Mesothelial cell of epicardium (in vitro differentiated cells): ENCODE measurements at places on chromosomes 7 and 10.

GRCh38 chr10:70354556-70354955 is 27.9 kb downstream of the LRRC20 start:
- no peak for DNase-seq

- no peak for DNase-seq
Measured at GRCh38 chr10:95125582-95125981, 56.3 kb upstream of the CYP2C8 start.

DNA sequence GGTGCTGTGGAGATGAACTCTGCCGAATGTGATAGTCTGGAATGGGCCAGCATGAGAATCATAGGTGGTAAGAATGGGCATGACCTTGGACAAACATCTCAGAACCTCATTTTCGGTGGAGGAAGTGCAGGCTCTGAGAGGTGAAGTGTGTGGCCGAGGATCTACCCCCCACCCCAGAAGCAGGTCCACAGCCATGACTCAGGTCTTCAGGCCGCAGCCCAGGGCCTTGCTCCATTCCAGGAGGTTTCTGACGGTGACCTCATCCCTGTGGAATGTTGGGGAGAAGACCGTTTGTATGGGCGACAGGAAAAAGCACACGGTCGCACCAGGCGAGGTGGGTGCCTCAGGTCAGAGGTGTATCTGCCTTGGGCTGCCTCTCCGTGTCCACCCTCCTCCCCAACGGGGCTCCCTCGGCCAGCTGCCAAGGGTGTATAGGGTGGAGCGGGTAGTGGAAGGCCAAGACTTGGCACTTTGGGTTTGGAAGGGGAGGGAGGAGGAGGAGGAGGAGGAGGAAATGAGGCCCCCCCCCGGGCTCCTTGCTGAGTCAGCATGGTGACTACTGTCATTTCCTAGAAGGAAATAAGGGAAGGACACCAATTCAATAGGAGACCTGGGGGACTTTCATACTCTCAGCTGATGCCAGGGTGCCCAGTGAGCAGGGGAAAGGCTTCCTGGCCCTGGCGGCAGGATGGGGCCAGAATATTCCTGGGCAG is 168.0 kb upstream of the RHEB start:
- DNase-seq: no peak

DNA sequence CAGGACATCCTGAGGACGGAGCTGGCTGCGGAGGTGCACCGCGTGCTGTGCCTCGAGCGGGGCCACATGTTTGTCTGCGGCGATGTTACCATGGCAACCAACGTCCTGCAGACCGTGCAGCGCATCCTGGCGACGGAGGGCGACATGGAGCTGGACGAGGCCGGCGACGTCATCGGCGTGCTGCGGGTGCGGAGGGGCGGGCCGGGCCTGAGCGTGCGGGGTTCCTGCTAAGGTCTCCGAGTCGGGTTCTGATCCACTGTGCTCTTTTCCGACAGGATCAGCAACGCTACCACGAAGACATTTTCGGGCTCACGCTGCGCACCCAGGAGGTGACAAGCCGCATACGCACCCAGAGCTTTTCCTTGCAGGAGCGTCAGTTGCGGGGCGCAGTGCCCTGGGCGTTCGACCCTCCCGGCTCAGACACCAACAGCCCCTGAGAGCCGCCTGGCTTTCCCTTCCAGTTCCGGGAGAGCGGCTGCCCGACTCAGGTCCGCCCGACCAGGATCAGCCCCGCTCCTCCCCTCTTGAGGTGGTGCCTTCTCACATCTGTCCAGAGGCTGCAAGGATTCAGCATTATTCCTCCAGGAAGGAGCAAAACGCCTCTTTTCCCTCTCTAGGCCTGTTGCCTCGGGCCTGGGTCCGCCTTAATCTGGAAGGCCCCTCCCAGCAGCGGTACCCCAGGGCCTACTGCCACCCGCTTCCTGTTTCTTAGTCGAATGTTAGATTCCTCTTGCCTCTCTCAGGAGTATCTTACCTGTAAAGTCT is 10.4 kb downstream of the ATG9B start:
- DNase-seq: no peak

- no peak for DNase-seq
Measured at GRCh38 chr10:132677473-132678227, 108.3 kb downstream of the NKX6-2 start.

- DNase-seq: no peak
Measured at GRCh38 chr7:85829817-85830432, 643.1 kb upstream of the SEMA3D start.

DNA sequence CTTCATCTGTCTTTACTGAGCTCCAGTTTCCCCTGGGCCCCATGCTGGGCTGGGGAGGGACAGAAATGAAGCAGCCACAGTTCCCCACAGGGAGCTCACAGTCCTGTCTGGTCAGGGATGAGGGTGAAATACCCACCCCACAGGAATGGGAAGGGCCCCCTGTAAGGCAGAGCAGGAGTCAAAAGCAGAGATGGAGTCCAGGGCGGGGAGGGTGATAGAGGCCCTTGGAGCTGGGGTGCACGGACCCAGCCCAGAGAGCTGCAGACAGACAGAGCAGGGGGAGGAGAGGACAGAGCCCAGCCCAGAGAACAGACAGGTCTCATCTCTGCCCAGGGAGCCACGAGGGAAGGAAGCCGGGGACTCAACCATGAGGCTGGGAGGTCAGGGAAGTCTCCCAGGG is 34.9 kb upstream of the ZNF488 start:
- DNase-seq: no peak

DNA sequence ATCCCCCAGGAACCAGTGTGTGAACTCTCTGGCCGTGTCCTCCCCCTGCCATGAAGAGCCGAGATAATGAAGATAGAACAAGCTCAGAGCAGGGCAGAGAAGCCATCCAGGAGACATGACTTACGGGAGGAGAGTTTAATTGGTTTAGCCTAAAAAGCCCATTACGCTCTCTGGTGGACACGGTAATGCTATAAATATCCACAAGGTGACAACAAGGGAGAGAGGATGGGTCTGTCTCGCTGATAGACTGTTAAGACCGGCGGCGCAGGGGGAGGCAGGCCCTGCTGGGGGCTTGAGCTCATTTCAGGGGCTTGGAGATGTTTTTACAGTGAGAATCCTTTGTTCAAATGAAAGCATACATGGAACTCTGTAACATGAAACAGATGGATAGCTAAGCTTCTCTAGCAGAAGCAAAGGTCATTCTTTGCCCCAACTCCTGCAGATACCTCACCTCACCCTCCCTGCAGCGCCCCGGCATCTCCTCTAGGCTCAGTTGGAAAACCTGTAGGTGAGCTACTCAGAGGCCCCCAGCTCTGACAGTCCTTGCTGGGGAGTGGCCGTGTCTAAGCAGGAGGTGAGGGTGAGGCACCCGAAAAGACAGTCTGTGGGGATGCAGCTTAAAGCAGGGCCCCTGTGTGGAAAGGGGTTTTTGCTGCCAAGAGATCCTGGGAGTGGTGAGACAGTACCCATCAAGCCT is 40.8 kb upstream of the LOXL4 start:
- no peak for DNase-seq

DNA sequence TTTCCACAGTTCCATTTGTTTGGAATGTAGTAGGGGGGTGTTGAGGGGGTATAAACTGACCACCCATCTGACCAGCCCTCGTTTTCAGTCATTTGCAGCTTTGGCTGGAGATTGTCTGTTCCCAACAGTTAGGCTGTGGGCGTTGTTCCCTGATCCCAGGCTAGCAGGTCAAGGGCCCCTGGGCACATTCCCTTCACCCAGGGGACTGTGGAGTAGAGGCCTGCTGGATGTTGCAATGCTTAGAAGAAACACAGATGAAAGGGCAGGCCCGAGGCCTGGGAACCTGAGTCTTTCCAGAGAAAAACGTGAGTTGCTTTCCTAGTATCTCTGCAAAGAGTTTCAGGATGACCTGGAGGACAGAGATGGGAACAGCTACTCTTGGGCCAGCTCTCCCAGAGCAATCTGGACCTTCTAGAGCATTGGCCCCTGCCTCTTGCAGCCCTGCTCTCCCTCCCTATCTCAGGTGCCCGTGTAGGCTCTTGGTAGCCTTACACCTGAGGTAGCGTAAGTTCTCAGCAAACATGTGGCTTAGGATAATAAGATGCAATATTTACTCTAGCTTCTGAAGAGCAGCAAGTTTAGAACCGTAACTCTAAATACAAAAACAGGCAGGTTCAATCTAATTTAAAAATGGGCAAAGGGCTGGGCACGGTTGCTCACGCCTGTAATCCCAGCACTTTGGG is 99.4 kb upstream of the EFCAB10 start:
- DNase-seq: no peak

GRCh38 chr7:73864981-73865711 is 4.2 kb downstream of the TMEM270 start:
- no peak for DNase-seq

GRCh38 chr10:88793712-88794299 is 8.7 kb upstream of the LIPM start:
- DNase-seq: no peak

- DNase-seq: no peak
Measured at GRCh38 chr7:48832303-48832845, 92.0 kb upstream of the CDC14C start.

DNA sequence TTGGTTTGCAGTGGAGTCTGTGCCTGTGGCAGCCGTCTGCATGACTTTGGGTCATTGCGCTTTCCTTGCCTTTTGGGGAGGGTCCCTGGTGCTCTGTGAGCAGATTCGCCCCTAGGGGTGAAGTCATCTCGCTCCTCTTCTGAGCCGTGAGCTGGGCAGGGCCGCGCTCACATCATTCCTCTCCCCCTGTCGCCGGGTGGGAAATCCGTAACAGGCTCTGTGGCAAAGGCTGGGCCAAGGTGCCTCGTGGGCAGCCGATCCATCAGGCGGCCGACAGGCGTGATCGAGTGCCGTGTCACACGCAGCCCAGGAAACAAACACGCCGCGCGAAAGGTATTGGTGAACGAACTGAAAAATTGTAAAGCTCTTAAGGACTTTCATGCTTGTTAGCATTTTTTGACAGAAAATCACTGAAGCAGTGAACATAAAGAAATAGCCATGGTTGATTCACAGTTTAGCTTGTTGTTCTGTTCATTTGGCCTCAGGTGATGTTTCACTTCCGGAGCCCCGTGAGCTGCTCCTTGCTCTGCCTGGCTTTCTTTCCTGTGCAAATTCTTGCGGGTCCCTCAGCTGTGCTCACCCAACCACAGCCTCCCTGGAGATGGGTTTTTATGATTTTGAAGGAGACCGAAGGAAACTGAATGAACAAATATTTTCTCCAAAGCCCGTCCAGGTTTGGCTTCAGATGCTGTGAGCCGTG is 122.1 kb downstream of the NKX6-2 start:
- no peak for DNase-seq

DNA sequence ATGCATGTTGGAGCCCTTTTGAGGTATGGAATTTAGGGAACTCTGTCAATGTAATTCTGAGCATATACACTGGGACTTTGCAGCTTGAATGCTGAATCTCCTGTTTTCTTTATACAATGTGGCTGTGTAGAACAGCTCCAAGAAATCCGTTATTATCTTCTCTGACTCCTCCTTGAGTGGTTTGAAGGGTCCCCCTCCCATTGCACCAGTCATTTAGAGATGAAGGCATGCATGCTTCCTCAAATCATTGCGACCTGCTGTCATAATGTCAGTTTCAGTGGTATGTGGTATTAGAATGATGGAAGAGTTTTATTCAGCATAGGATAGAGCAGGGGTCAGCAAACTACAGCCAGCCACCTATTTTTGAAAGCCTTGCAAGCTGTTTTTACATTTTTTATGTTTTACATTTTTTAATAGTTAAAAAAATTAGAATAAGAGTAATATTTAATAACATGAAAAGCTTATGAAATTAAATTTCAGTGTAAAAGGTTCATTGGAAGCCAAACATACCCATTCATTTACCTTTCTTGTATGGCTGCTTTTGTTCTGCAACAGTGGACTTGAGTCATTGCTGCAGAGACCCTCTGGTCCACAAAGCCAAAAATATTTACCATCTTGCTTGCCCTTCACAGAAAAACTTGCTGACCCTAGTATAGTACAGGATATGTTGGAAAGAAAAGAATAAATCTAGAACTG is 8.1 kb downstream of the STK17A start:
- DNase-seq: no peak

- no peak for DNase-seq
Measured at GRCh38 chr7:148763622-148764021, 64.9 kb downstream of the CUL1 start.

DNA sequence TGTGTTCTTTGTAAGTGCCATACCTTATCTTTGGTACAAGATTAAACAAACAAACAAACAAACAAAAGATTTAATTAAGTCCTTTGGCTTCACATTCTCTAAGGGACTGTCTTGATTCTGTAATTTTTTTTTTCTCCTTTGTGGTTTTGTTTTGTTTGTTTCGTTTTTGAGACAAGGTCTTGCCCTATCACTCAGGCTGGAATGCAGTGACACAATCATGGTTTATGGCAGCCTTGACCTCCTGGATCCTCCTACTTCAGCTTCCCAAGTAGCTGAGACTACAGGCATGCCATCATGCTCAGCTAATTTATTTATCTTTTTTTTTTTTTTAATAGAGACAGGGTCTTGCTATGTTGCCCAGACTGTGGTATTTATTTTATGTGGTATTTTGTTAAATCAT is 165.8 kb downstream of the LRRC4 start:
- DNase-seq: no peak
